ENCODE measurements at places on chromosomes 6 and 20.

DNA sequence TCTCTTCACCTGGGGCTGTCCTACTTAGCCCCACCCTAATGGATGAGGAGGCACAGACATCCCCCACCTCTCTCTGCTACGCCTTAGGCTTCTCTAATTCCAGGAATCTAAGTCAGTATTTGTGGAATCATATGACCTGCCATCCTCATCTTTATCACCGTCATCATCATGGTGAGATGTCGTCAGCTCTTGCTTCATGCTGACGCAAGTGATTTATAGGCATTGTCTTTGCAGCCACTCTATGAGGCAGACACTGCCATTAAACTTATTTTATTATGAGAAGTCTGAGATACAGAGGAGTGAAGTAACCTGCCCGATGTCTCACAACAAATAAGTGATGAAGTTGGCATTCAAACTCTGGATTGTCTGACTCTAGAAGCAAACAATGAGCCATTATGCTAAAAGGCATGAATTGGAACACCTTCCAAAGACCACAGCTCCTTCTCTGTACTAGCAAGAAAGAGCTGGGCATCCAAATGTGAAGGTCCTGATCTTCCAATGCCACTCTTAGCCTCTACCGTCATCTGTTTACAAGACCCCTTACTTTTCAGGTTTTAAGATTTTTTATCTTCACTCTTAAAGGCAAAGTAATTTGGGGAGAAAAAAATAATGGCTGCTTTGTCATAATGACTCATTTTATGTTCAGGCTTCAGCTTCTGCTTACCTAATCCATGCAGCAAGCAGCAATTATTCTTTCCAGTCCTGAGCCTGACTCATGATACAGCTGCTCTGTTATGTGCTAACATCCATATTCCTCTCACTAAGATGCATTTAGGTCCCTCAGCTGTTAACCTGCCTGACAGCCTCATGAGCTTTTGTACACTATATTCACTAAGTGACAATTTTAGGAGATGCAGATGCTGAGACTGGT lies 113.7 kb upstream of the BCLAF1 start:
- DNase-seq: no peak

- DNase-seq: no peak
Measured at GRCh38 chr6:14442242-14442641, 324.7 kb downstream of the CD83 start.

GRCh38 chr6:159298840-159299239 lies 129.6 kb downstream of the FNDC1 start:
- no peak for DNase-seq

DNA sequence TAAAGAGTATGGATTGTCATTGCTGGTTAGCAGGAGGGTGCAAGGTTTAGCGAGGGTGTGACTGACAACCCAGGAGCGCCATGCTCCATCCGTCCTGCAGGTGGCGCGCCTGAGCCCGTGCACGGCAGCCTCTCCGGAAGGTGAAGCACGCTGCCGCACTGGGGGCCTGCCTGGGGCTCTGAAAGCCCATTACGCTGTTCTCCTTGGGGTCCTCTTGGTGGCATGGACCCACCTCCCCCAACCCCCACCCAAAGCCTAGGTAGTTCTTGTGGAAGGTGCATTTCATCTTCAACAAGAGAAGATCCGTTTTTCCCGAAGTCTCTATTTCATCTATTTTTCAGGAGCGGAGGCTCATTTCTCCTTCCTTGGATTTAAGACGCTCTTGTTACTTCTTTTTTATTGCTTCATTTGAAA lies 197.4 kb upstream of the KCNG1 start:
- DNase-seq: peak; percentile 24

- DNase-seq: no peak
Measured at GRCh38 chr6:127178746-127179145, 60.3 kb downstream of the RSPO3 start.

- DNase-seq: no peak
Measured at GRCh38 chr6:164721460-164721859, 587.9 kb downstream of the C6orf118 start.

GRCh38 chr20:7038029-7038428 lies 270.5 kb downstream of the BMP2 start:
- DNase-seq: no peak

- no peak for DNase-seq
Measured at GRCh38 chr20:11682285-11682684, 235.4 kb upstream of the BTBD3 start.

GRCh38 chr20:62195075-62195405 lies 12.2 kb downstream of the MTG2 start:
- DNase-seq: no peak

All from GM06990 (cell line).